ENCODE measurements at places on chromosomes 13 and 19. TPM values are rescaled to one million over a fixed set of nuclear protein-coding genes. Genes with fewer than 3 reads are reported as not detected.
A peak's percentile ranks its signal among the peaks of the same experiment; 100 is the strongest.

The ZNF844 gene
- 4.1 TPM for polyA plus RNA-seq

The POSTN gene
- 226 TPM for polyA plus RNA-seq

The WTIP gene
- polyA plus RNA-seq, result 17.1 TPM

The TGDS gene
- 8.6 TPM for polyA plus RNA-seq

The SIAH3 gene
- not detected for polyA plus RNA-seq

DNA sequence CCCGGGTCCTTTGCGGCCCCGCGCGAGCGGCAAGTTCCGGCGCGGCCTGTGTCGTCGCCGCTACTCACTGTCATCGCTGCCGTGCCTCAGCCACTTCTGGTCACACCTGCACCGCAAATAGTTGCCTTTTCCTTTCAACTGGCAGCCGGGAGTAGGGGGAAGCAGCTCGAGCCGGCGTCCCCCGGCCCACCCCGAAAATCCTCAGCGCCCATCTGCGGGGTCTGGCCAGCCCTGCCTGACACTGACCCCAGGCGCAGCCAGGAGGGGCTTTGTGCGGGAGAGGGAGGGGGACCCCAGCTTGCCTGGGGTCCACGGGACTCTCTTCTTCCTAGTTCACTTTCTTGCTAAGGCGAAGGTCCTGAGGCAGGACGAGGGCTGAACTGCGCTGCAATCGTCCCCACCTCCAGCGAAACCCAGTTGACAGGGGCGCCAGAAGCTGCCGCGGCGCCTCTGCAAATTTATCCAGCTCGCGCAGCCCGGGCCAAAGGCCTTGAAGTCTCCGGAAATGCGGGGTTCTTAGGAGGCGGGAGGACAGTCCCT is 1.7 kb downstream of the PDX1 start:
- no peak overlapping the region for H3K27ac ChIP-seq
- H3K27me3 ChIP-seq, result peaks cover 100% of the 10 kb centered on the region
- H3K36me3 ChIP-seq, result no peaks in the 10 kb centered on the region
- H3K4me1 ChIP-seq, result peaks cover 19% of the 10 kb centered on the region

- H3K27ac ChIP-seq, result no peak overlapping the region
- no peaks in the 10 kb centered on the region for H3K27me3 ChIP-seq
- no peak overlapping the region for H3K4me3 ChIP-seq
Measured at GRCh38 chr13:38775085-38775484, 88.2 kb downstream of the FREM2 start.

DNA sequence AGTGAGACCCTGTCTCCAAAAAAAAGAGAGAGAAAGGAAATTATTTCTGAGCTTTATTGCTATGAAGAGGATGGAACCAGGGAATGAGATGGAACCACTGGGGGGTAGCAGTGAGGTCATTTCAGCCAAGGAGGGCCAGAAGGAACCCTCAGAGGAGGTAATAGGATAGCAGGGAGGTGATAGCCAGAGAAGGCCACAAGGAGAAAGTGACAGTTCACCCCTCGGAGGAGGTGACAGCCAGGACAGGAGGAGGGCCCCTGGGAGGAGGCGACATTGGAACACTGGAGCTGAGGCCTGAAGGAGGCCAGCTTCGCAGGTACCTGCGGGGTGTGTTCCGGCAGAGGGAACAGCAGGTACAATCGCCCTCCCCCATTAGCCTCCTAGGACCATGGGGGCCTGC is 675 bp upstream of the PGPEP1 start:
- H3K27ac ChIP-seq, result no peak overlapping the region
- no peaks in the 10 kb centered on the region for H3K27me3 ChIP-seq
- DNase-seq, result no peak
- no peaks in the 10 kb centered on the region for H3K36me3 ChIP-seq
- peaks cover 5% of the 10 kb centered on the region for H3K4me1 ChIP-seq
- H3K4me3 ChIP-seq, result no peak overlapping the region

DNA sequence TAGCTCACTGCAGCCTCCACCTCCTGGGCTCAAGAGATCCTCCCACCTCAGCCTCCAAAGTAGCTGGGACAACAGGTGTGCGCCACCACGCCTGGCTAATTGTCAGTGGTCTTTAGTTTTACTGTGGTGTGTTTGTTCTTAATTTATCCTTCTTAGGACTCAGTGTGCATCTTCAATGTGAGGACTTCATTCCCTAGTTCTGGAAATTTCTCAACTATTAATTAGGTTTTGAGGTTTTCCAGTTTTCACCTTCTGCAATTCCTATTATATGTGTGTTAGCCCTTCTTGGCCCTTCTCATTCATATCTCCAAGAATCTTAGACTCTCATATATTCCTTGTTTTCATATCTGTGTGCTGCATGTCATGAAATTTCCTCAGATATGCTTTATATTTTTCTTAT is 32.2 kb upstream of the SLC7A10 start:
- DNase-seq, result no peak
- H3K27ac ChIP-seq, result no peak overlapping the region

- DNase-seq, result no peak
- peaks cover 4% of the 10 kb centered on the region for H3K4me1 ChIP-seq
- H3K36me3 ChIP-seq, result no peaks in the 10 kb centered on the region
- no peaks in the 10 kb centered on the region for H3K27me3 ChIP-seq
- no peak within 1 kb of the TSS for H3K4me3 ChIP-seq
Measured at GRCh38 chr13:113666951-113667701, at the start of gene GRK1. GRK1 (plus strand) TSS chr13:113667219; CDS start chr13:113667387, 168 bp downstream.

DNA sequence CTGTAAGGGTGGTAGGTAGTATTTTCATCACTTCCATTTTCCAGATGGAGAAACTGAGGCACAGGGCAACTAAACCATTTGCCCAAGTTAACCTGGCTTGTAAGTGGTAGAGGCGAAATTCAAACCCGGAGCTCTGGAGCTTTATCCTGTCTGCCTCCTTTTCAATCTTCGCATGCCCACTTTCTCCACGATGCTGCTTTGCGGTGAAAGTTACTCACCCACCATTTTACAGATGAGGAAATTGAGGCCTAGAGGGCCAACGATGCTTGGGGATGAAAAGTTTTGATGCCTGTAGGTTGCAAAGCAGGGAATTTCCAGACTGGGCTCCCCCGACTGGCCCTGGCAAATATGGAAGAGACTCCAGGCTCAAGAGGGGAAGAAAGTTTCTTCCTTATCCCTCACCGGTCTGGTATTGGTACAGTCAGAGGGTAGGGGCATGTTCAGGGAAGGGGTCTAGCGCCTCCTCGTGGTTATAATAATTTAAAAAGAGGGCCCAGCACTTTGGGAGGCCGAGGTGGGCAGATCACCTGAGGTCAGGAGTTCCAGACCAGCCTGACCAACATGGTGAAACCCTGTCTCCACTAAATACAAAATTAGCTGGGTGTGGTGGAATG is 1.9 kb upstream of the SH2D3A start:
- DNase-seq, result no peak
- no peaks in the 10 kb centered on the region for H3K36me3 ChIP-seq
- H3K27ac ChIP-seq, result no peak overlapping the region
- H3K4me3 ChIP-seq, result no peak overlapping the region
- H3K4me1 ChIP-seq, result peaks cover 6% of the 10 kb centered on the region

DNA sequence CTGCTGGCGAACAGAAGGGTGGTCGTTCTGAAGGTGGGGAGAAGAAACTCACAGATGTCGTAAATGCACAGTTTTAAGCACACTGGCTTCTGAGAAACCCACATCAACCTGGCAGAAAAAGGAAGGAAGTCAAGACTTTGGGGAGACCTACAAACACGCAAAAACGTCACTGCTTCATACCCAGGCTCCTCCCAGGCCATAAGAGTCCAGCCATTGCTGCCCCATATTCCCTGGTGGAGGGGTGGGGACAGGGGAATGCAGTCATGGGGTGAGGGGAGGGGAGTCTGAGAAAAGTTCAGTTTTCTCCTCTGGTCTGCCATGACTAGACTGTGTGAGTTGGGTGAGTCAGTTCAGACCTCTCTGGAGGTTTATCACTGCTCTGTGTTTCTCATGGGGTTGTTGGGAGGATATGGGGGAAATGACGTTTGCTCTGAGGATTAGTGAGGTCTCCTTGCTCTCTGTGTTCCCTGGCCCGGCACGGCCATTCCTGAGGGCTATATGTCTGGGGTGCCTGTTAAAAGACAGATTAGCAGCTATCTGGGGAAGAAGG is 139.0 kb downstream of the FLT1 start:
- no peak overlapping the region for H3K4me3 ChIP-seq
- no peaks in the 10 kb centered on the region for H3K27me3 ChIP-seq
- DNase-seq, result peak; percentile 60
- H3K4me1 ChIP-seq, result peaks cover 21% of the 10 kb centered on the region
- no peaks in the 10 kb centered on the region for H3K36me3 ChIP-seq

- no peaks in the 10 kb centered on the region for H3K36me3 ChIP-seq
- no peak overlapping the region for H3K27ac ChIP-seq
- peaks cover 10% of the 10 kb centered on the region for H3K4me1 ChIP-seq
- no peak for DNase-seq
- H3K4me3 ChIP-seq, result no peak overlapping the region
- H3K27me3 ChIP-seq, result no peaks in the 10 kb centered on the region
Measured at GRCh38 chr13:60757501-60758215, 360.6 kb downstream of the TDRD3 start.

- peaks cover 58% of the 10 kb centered on the region for H3K27me3 ChIP-seq
- no peak for DNase-seq
- no peaks in the 10 kb centered on the region for H3K36me3 ChIP-seq
- H3K4me3 ChIP-seq, result no peak overlapping the region
- no peaks in the 10 kb centered on the region for H3K4me1 ChIP-seq
Measured at GRCh38 chr13:31843044-31843443, 103.7 kb downstream of the RXFP2 start.

DNA sequence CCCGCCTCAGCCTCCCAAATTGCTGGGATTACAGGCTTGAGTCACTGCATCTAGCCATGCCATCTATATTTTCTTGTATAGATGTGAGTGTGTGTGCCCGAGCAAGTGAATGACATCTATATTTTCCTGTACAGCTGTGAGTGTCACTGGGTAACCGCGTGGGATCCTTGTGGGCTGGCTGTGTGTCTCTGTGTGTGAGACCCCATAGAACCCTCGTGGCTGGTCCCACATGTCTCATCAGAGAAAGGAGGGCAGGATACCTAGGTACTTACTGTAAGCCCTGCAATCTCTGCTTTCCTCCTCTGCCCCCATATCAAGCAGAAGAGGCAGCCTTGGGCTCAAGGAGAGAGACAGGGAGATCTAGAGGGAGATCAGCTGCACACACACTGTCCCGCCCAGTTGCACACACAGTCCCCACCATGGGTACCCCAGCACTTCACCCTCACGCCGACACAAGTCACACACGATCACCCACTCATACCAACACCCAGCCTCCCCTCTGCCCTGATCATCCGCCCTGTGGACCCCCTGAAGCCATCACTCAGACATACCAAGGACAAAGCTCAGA is 655 bp downstream of the DENND1C start:
- H3K27ac ChIP-seq, result no peak overlapping the region
- H3K36me3 ChIP-seq, result no peaks in the 10 kb centered on the region
- no peak overlapping the region for H3K4me3 ChIP-seq
- no peaks in the 10 kb centered on the region for H3K4me1 ChIP-seq
- no peak for DNase-seq
